ELR (cell line): ENCODE measurements at places on chromosomes 4 and X.

DNA sequence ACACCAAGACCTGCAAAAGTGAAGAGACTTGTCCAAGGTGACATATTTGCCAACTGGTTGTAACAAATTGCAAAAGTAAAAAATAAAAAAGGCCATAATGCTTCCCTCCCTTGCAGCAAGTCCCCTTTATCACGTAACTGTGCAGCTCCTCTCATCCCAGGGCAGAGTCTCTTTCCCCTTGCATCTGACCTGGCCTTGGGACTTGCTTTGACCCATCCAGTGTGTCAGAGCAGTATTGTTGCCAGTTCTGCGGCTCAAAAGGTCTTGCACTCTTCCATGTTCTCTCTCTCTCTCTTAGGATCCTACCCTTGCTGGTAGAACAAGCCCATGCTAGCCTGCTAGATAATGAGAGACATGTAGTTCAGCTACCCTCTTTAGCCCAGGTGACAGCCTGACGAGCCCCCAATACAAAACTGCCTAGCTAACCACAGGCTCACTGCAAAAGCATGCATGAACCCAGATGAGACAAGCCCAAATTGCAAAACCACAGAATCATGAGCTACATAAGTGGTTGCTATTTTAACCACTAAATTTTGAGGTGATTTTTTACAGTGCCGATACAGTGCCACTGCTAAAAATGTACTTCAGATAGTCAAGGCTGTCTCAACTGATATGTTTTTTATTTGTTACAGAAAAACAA is 289.5 kb upstream of the PPARGC1A start:
- no peak for DNase-seq

- no peak for DNase-seq
Measured at GRCh38 chrX:47797084-47797483, 39.6 kb upstream of the ZNF81 start.

- no peak for DNase-seq
Measured at GRCh38 chrX:106159861-106160282, 8.2 kb upstream of the PWWP3B start.

DNA sequence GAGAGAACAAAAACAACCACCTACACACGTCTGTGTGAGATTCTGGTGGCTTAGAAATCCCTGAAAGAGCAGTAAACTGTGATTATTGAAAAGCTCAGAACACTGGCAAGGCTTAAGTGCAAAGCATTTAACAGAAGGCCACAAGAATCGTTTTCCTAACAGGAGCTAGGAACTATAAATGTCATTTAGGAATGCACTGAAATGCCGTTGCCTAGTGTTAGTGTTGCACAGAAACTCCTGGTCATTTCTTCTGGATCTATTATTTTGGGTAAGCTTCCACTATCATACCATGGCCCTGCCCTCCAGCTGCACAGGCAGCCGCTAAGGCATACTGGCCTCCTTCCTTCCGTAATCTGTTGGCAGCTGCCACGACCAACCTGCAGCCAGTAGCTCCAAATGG is 923.2 kb downstream of the NLGN4X start:
- DNase-seq = no peak

DNA sequence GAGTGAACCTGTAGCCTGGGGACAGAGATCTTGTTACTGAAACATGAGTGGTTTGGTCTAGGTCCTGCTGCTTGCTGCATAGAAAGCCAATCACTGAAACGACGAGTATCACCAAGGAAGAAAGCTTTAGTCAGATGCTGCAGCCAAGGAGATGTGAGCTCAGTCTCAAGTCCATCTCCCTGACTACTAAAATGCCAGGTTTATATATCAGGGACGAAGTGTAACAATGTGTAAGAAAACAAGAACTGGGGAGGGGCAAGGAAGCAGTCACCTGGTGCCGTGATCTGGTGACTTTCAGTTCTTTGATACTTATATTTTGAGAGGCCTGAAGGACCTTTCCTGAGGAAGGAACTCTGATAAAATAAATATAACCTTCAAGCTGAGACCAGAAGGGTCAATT is 19.6 kb upstream of the ABRAXAS1 start:
- no peak for DNase-seq

- no peak for DNase-seq
Measured at GRCh38 chrX:87616371-87616770, 98.8 kb downstream of the KLHL4 start.

DNA sequence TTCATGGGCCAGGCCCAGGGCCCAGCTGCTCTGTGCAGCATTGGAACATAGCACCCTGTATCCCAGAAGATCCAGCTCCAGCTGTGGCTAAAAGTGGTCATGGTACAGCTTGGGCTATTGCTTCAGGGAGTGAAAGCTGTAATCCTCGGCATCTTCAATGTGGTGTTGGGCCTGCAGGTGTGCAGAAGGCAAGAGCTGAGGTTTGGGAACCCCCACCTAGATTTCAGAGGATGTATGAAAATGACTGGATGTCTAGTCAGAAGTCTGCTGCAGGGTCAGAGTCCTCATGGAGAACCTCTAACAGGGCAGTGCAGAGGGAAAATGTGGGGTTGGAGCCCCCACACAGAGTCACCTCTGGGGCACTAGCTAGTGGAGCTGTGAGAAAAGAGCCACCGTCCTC is 341.7 kb downstream of the PPP3CA start:
- no peak for DNase-seq

- no peak for DNase-seq
Measured at GRCh38 chrX:721354-721753, 90.8 kb downstream of the SHOX start.

- DNase-seq = no peak
Measured at GRCh38 chr4:140100771-140101170, 53.2 kb downstream of the MAML3 start.

GRCh38 chr4:89353514-89353913 is 45.9 kb upstream of the GPRIN3 start:
- no peak for DNase-seq
